Astrocyte of the cerebellum (primary cell): ENCODE measurements at places on chromosomes 1 and 21.

DNA sequence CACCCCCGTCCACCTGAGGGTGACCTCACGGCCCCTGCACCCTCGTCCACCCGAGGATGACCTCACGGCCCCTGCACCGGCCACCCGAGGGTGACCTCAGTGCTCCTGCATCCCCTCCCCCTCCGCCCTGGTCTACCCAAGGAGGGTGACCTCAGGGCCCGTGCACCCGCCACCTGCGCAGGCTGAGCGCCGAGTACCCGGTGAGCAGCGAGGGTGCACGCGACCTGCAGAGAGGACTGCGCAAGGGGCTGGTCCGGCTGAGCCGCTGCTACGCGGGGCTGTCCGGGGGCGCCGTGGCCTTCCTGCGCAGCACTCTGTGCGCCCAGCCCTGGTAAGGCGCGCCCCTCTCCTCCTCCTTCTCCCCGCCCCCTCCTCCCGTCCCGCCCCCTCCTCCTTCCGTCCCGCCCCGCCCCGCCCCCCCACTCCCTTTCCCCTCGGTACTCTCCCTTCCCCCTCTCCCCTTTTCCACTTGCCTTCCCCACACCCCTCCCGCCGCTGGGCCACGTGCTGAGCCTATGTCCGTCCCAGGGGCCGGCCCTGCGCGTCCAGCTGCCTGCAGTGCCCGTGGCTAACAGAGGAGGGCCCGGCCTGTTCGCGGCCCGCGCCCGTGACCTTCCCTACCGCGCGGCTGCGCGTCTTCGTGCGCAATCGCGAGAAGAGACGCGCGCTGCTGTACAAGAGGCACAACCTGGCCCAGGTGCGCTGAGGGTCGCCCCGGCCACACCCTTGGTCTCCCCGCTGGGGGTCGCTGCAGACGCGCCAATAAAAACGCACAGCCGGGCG, 28.4 kb downstream of the TRIM11 start:
- DNase-seq: peak; percentile 34

GRCh38 chr1:215878843-215879242, 311.7 kb downstream of the KCTD3 start:
- DNase-seq: no peak

- no peak for DNase-seq
Observed at GRCh38 chr21:28268685-28269084, 724.0 kb downstream of the LTN1 start.

- no peak for DNase-seq
Observed at GRCh38 chr1:234535218-234535617, 56.2 kb upstream of the TARBP1 start.

DNA sequence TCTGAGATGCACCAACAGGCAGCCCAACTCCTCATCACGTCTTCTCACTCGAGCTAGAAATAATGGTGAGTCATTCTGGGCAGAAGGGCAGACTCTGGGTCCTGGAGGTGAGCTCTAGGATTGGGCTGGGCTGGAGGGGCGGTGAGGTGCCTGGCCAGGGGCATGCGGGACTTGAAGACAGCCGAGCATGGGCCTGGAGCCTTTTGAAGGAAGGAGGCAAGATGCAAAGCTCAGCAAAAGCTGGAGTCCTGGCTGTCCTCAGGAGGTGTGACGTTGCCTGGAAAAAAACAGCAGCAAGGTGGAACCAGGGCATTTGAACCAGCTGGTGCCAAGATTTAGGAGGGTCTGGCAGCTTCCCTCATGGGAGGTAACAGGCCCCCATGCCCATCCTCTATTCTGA, 712 bp downstream of the KCNA2 start:
- DNase-seq: no peak

GRCh38 chr1:115651391-115651790, 9.6 kb downstream of the VANGL1 start:
- DNase-seq: no peak

GRCh38 chr1:64471218-64472039, 1.5 kb downstream of the CACHD1 start:
- no peak for DNase-seq

- DNase-seq: peak; percentile 29
Observed at GRCh38 chr1:214514032-214514818, 37.2 kb downstream of the PTPN14 start.

DNA sequence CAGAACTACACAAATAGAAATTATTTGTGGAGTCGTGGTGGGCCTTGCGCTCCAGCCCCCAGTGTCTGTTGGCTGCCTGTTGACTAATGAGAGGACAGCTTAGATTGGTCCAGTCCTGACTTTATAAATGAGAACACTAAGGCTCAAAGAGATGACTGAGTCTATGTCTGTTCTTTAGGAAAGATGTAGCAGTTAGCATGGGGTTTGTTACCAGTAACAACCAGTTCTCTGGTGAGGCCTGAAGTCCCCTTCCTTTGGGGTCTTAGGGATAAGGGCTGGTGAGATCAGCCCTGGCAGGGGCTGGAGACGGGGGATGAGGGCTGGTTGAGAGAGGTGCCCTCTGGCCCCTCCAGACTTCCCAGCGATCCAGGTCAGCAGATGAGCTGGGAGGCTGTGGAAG, 9.1 kb downstream of the TOR3A start:
- no peak for DNase-seq

- DNase-seq: no peak
Observed at GRCh38 chr1:47725511-47725991, 271.6 kb downstream of the TRABD2B start.

- DNase-seq: no peak
Observed at GRCh38 chr1:206860165-206860564, 5.3 kb upstream of the IL20 start.

DNA sequence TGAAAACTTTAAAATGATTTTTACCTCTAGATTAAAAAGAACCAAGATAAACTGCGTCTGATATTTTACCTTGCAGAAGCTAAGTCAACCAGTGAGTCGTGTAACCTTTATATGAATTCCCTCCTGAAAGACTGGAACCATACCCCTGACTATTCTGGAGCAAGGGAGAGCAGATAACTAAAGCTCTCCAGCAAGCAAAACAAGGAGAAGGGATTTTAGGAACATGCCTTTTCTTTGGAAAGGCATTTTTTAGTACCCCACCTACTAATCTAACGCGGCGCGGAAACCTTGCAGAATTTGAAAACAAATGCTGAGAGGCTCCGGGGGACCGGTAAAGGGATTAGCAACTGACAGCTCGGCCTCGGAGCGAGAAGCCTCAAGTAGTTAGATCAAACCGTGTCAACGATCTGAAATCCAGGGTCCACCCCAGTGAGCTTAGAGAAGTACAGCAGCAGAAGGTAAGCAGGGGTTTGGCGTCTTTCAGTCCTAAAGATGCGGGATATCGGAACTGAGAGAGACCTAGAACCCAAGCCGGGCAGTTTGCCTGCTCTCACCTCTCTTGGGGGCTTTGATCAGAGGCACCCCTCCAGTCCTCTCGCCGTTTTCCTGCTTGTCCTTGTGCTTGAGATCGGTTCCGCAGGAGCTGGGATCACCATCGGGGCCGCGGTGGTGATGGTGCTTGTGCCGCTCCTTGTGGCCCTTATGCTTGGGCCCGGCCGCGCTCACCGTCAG, 954 bp downstream of the RSBN1 start:
- DNase-seq: no peak

- DNase-seq: no peak
Observed at GRCh38 chr1:209746451-209747165, 9.2 kb upstream of the TRAF3IP3 start.

DNA sequence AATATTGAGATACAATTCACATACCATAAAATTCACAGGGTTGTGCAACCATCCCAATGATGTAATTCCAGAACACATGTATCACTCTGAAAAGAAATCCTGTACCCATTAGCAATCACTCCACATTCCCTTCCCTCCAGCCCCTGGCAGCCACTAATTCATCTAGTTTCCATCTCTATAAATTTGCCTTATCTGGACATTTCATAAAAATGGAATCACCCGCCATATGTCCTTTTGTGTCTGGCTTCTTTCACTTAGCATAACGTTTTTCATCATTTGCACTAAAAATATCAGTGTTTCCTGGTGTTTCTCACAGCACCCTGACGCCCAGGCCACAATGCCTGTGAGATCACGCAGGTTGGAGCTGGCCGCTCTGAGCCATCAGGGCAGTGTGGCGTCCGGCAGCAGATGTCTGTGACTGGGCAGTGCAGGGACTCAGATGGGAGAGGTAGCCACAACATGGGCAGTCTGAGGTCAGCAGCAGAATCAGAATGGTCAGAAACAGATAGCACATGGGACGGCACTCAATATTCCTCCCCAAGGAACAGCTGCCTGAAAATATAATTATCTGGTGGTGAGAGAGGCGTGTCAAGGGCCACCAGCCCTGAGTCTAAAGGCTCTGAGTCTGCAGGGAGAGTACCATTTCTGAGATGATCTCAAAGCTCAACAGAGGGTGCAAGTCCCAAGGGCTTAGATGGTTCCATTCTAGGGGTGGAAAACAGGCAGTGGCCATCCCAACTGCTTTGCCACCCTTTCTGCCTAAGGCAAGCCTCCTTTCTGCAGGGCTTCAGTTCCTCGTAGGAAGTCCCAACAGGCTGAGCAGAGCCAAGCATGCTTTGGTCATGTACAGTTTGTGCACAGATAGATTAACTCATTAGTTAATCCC, 129.4 kb upstream of the EDN2 start:
- DNase-seq: no peak

GRCh38 chr1:8477166-8477982, 159.5 kb downstream of the SLC45A1 start:
- DNase-seq: peak; percentile 63

DNA sequence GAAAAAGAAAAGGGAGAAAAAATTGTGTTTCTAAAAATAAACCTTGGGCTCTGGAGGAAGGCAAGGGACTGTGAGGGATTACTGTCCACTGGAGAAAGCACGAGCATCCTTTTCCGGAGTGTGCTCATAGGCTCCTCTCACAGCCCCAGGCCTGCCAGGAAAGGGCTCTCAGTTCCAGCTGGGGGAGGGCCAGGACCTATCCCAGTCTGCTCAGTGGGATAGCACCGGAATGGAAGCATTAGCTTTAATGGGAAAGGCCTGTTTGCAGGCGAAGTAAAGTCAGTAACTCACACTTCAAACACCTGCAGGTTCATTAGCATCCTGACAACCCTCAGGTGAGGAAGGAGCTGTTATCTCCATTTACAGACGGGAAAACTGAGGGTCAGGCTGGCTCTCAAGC, 113.9 kb upstream of the USP24 start:
- no peak for DNase-seq

DNA sequence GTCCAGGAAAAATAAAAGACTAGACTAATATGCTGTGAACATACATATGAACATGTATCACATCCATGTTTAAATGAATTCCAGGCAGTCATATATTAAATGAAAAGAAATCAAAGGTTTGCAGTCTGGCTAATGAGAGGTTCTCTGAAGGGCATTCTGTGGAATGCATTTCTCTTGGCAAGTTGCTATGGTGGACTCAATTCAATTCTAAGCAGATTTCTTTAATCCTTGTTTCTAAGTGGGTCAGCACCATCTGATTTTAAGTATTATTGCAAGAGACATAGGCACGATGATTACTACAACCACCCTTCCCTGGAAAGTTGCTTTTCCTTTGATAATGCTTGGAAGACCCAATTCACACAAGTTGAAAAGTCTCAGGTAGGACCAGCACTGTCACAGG, 23.9 kb upstream of the ABCA4 start:
- no peak for DNase-seq

GRCh38 chr21:34351786-34352241, 12.0 kb upstream of the KCNE2 start:
- no peak for DNase-seq

DNA sequence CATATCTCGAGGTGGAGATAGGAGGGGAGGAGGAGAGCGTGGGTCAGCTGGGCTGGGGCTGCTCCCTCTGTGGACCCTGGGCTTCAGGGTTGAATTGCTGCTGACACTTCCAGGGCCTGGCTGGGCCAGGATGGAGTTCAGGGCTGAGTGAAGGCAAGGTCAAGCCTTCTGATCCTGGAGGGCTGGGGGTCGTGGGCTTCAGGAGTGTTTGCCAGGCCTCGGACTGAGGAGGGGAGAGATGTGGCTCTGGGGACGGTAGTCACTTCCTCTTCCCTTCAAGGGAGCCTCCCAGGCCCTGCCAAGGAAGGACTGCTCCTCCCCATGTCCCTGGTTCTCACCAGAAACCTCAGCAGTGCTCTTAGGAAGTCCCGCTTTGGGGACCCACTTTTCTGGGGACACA, 12.1 kb upstream of the FAM131C start:
- no peak for DNase-seq

- no peak for DNase-seq
Observed at GRCh38 chr1:7531562-7532340, 239.3 kb upstream of the VAMP3 start.

GRCh38 chr1:229087906-229088305, 183.0 kb upstream of the RAB4A start:
- no peak for DNase-seq

DNA sequence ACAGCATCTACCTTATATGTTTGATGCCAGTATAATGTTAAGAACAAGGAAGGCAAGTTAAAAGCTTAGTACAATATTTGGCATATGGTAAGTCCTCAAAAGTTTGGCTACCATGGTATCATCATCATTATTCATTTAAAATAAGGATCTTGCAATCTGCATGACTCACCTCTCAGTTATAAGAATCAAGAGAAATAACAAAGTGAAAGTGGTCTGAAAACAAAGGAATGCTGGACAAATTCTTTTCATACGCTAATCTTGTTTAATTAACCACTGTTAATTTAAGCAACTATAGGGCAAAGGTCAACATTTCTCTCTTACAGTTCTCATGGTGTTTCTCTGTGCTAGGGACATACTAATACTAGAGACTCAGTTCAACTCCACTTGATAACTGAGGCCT, 13.0 kb upstream of the CLDN19 start:
- DNase-seq: peak; percentile 23

- DNase-seq: no peak
Observed at GRCh38 chr1:149884433-149885338, 14.7 kb upstream of the BOLA1 start.

DNA sequence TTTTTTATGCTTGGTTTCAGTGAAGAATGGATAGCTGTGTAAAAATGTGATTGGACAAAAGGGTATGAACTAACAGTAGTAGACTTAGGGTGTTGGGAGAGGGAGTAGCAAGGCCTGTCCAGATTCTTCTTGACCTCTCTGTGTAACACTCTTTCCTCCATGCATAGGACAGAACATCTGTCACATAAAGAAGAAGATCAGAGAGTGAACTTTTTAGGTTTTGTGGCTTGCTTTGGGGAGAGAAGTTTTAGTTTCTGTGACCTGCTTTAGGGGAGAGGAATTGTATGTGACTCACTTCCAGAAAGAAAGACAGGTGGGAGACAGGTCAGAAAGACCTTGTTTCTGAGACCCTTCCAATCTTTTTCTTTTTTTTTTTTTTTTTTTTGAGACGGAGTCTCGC, 27.3 kb upstream of the LRRC52 start:
- DNase-seq: no peak

- DNase-seq: no peak
Observed at GRCh38 chr1:115714572-115715141, 53.9 kb downstream of the CASQ2 start.
